ENCODE measurements at places on chromosomes 3 and 15.

GRCh38 chr3:121330118-121330517 is 215.7 kb downstream of the POLQ start:
- DNase-seq = no peak

- DNase-seq = no peak
Measured at GRCh38 chr15:75211436-75212199, 9.9 kb downstream of the C15orf39 start.

DNA sequence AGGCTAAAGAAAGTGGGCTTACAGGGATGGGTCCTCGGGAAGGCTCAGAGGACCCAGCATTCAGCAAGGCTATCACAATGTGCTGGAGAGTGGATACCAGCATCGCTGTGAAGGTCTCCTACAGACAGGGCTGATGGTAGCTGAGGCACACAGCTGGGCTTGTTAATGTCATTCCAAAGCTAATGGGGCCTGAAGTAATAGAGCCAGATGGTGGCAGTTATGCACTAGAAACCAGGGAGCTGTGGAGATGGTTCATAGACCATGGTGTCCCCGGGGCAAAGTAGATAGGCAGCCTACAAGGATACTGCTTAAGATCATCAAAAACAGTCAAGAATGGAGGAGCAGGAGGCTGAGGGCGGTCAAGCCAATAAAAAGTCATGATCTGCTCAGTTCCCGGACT is 24.8 kb upstream of the BOC start:
- no peak for DNase-seq

DNA sequence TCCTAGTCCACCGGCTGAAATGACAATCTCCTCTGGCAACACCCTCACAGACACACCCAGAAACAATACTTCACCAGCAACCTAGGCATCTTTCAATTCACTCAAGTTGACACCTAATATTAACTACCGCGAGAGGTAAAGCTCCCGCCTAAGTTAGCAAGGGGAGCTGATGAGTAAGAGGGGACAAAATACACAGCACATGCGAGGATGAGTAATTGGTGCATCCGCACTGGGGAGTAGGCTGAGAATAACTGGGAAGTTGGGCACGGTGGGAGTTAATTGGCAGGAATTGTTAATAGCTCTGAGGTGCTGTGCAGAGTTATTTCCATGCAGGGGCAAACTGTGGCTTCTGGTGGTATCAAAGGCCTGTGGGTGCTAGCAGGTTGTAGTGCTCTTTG is 14.5 kb upstream of the PLD1 start:
- DNase-seq = no peak

DNA sequence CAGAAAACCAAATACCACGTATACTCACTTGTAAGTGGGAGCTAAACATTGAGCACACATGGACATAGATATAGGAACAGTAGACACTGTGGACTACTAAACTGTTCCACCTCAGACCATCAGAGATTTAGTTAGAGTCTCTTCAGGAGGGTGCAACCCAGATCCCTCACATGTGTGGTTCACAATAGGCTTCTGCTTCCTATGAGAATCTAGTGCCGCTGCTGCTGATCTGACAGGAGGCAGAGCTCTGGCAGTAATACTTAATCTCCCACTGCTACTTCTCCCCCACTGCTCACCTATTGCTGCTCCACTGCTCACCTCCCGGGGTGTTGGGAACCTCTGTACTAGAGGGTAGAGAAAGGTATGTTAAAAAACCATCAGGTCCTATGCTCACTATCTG is 533.3 kb downstream of the NSUN3 start:
- no peak for DNase-seq

DNA sequence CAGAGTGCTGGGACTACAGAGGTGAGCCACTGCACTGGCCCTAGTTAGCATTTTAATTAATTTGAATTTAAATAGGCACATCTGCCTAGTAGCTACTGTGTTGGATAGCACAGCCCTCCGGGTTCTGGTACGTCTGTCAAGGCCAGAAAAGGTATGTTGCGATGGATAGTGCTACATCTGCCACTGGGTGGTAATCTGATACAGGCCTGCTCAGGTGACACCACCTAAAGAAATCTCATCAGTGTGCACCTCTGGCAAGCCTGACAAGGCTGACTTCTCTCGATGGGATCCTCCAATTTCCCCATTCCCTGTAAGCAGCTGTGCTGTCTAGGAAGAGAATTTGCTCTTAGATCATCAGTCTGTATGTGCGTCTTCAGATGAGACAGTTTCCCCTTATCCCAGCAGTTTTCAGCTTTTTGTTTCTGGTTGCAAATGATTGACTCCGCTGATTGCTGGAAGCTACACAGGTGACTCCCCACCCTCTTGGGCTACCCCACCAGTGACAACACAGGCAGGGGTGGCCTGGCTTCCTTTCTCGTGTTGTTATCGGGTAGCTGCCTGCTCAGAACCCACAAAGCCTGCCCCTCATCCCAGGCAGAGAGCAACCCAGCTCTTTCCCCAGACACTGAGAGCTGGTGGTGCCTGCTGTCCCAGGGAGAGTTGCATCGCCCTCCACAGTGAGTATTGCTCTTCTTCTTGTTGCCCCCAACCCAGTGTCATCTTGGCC is at the start of gene CCR9:
Gene CCR9 (plus strand): TSS at position 565 of the 727 bp plus-strand sequence. CDS start 8,391 bp downstream, outside the sequence.
- DNase-seq = peak; percentile 25

- no peak for DNase-seq
Measured at GRCh38 chr3:95923496-95924210, 890.7 kb upstream of the EPHA6 start.

DNA sequence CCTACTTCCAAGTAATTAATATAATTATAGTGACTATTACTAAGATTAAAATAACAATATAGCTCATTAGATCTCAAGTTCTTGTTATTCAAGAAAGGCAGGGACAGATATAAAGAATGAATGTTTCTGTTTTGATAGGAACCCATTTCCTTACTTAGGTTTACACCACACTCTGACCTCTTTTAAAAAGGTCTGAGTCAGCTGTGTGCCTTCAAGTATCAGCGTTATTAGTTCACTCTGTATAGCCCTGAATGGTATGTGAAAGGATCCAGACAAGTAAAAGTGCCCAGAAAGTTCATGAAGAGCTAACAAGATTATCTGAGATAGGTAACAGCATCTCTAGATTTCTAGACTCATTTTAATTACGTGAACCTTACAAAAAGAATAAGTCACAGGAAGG is 28.9 kb downstream of the PDCD10 start:
- DNase-seq = no peak

DNA sequence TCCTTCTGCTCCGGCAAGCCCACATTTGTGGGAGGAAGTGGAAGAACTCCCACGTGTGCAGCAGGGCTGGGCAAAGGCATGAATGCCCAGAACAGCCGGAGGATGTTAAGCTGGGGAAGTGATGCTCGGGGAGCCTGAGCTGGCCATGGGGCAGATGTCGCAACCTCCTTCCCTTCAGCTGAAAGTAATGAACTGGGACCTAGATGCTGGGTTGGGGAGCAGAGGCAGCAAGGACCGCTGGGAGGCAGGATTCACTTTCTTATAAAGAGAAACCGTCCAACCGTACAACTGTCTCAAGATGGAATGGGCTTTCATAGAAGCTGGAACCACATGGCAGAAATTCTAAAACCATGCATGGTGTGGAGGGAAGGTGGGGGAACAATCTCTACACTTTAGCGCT is 290.9 kb downstream of the OCA2 start:
- DNase-seq = no peak

- DNase-seq = no peak
Measured at GRCh38 chr15:45873781-45874180, 239.0 kb downstream of the SQOR start.

DNA sequence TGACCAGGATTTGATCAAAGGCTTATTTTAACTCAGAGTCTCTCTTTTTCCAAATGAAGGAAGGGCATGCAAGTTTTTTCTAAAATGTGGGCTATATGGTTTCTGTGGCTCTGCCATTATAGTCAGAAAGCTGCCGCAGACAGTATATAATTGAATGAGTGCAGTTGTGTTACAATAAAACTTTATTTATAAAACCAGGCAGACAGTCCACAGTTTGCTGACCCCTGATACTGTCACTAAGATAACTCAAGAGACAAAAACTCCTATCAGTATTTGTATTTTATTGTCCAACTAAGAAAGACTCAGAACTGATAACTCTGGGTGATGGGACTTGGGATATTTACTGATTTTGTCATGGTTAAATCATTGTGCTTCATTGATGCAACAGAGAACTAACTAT is 4.9 kb downstream of the ALDH1A2 start:
- DNase-seq = no peak

- no peak for DNase-seq
Measured at GRCh38 chr3:10219737-10220136, 28.5 kb upstream of the TATDN2 start.

GRCh38 chr3:117681619-117682018 is 972.0 kb downstream of the TUSC7 start:
- DNase-seq = no peak

DNA sequence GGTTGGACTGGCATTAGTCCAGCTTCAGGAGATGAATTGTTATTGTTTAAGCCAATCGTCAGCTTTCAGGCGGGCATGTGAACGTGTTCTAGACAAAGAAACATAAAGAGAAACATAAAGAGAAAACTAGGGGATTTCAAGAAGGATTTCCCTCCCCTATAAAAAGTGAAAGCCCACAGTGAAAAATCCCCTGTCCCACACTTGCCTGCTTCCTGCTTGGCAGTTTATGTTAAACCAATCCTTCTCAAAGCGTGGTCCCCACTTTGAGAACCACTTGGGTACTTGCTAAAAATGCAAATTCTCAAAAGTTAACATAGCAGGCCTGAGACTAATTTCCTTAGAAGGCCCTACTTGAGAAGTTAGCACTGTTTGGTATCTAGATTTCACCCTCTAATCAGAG is 293.0 kb upstream of the SOX14 start:
- DNase-seq = no peak

DNA sequence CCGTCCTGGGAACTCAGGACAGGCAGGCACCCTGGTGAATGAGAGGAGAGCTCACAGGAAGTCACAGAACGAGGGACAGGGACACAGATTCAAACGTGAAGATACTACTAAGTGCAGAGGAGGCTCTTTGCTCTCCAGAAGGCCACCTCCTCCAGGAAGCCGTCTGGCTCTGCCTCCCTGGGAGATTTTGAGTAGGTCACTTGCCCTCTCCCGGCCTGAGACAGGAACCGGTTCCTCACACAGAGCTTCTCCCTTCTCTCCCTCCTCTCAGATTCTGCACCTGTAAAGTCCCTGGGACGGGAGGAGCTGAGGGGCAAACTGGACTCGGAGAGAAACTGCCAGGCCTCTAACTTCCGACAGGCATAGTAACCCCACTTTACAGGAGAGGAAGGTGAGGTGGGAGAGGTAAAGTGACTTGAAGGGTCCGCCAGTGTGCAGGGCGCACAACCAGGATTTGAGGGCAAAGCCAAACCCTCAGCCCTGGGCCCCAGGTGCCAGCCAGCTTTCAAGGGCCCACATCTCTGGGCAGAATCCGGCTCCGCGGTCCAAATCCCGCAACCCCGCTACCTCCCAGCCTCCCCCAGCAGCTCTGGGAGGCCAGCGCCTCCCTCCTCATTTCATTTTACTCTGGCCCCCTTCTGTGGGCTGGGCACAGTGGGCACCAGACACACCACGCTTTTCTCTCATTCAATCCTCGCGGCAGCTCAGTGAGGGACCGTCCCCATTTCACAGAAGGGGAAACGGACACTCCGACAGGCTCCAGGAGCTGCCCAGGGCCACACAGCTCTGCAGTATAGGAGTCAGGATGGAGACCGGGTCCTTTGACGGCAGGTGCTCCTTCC is 150.2 kb downstream of the SMAD6 start:
- DNase-seq = no peak

- DNase-seq = no peak
Measured at GRCh38 chr3:64666171-64666588, 21.6 kb downstream of the ADAMTS9 start.

GRCh38 chr3:17753632-17753992 is 11.2 kb upstream of the TBC1D5 start:
- DNase-seq = no peak

DNA sequence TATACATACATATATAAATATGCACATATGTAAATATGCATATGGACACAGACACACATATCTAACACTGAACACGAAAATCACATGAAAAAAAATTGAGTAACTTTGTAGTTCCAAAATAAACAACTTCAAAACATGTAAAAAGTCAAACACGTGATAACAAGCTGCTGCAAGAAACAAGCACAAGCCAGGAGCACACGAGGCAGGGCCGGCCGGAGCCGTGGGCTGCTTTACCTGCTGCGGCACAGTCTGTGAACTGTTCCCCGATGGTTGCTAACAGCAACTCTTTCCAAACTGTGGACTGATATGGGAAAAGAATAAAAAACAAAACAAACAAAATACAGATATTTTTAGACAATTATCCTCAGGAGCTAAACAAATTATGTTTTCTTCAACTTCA is 31.6 kb downstream of the EIF4E3 start:
- DNase-seq = no peak

DNA sequence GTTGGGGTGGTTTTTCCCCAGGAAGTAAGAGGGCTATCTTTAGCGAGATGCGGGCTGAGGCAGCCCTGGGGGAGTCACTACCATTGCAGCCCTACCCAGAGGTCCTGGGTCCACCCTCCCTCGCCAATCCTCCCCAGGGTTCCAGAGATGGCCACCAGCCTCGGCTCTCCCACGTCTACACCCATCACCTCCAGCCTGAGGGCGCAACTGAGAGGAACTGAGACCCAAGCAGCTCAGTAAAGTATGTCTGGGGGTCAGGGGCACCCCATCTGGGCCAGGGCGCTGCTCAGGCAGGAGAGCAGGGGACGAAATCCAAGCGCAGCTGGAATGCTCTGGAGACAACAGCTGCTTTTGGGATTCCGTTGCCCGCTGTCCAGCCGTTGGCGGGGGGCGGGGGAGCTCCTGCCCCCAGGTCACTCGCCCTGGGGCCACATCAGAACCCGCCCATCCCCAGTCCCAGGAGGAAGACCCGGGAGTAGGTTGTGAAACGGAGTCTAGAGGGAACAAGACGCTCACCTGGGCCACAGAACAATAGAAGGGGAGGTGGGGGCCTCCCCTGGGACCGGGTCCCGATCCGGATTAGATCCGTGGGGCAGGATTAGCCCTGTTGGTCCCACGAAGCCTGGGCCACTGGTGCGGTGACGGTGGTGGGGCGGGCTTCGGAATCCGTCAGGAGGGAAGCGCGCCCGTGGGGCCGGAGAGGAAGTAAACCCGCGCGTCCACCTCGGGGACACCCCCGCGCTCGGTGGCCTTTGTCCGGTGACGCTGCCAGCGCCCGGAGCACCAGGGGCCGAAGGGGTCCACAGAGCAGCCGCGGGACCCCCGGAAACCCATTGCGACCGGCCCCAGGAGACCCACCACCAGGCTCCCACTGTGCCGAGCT is 1.4 kb upstream of the NDUFAF3 start:
- DNase-seq = no peak

GRCh38 chr3:69671082-69671952 is 67.9 kb upstream of the MITF start:
- no peak for DNase-seq

DNA sequence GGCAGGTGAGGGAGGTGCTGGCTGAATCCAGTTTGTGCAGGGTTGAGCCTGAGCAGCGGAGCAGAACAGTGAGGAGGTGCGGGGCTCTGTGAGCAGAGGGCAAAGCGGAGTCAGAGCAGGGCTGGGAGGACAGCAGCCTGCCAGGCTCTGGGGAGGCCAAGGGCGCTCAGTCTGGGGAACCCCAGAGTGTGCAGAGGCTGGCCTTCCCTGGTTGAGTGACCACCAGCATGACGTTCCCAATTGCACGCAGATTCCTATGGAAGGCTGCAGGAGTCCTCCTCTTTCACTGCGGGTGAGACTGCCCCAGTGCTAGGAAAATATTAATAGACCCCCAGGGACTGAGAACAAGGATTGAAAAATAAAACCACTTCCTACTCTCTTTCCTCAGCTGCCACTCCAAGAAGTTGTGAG is 13.2 kb downstream of the MRAS start:
- DNase-seq = no peak

Data from T-cell (primary cell).